Activated CD8-positive, alpha-beta memory T cell treated with anti-CD3 and anti-CD28 coated beads for 1 hour (primary cell): ENCODE measurements at places on chromosomes 7 and 10.

- DNase-seq = no peak
Measured at GRCh38 chr7:75718390-75719031, 20.2 kb downstream of the HIP1 start.

GRCh38 chr7:74302745-74303221 is 13.6 kb downstream of the CLIP2 start:
- no peak for DNase-seq

DNA sequence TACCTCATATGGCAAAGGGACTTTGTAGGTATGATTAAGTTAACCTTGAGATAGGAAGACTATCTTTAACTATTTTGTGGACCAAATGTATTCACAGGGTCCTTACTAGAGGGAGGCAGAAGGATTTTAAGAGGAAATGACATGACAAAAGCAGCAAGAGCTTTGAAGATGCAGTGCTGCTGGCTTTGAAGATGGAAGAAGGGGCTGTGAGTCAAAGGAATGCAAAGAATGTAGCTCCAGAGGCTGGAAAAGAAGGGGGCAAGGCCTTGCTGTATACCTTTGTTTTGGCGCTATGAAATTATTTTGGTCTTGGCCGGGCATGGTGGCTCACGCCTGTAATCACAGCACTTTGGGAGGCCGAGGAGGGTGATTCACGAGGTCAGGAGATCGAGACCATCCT is 3.2 kb upstream of the NRBF2 start:
- DNase-seq = no peak

DNA sequence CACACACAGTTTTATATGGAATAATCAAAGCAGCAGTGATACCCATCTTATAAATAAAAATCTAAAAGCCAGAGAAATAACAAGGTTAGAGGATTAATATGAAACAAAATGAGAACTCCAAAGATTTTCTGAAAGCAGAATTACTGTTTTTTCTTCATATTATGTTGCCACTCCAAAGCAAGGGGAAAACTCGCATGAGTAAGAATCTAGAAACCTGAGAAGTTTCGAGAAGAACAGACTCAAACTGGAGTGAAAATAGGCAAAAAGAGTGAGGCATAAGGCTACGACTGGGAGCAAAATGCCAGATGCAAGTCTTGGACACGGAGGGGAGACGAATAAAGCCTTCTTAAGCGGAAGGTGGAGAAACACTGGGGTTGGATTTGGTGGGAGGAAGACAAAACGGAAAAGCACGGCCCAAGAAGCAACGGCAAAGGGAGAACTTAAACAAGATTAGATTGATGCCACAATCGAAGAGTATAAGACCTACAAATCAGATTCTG is 923 bp downstream of the TNPO3 start:
- DNase-seq = no peak

GRCh38 chr10:127370601-127371000 is 174.2 kb upstream of the INSYN2A start:
- DNase-seq = no peak

DNA sequence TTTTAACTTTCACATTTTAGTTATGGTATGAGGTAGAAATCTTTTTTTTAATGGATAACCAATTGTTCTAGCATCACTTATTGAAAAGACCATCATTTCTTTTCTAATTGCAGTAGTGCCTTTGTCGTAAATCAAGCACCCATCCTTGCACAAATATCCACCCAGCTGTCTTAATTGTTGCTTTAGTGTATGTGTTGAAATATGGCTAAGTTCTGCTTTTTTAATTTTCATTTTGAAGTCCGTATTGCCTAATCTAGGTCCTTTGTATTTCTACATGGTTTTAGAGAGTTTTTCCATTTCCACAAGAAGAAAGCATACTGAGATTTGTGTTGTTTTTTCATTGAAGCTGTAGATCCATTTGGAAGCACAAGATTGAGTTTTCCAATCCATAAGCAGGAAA is 259.6 kb upstream of the SEMA3E start:
- no peak for DNase-seq

- no peak for DNase-seq
Measured at GRCh38 chr7:100896732-100897608, 1.3 kb upstream of the ACHE start.

DNA sequence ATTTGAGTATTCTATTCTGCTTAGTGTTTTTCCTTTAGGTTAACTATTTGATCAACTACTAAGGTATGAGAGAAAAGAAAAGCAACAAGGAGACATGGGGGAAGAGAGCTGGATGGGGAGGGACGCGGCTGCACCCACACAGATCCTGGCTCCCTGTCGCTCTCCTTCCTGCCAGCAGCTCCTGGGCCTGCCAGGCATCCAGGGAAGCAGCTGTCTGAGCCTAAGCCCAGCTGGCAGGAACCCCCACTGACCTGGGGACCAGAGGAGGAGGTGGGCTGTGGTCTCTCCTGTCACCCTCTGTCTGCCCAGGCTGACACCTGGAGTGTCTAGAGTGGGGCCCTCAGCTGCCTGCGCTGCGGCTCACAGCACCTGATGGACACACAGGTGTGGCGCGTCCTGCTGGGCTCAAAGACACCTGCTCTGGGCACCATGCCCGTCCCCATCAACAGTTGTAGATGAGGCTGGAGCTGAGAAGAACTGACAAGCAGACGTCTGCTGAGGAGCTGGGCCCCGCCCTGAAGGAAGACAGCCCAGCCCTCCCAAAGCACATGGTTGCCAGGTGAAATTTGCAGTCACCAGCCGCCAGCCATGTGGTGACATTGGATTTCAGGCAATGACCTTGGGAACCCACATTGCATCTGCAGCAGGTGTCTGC is 207.9 kb downstream of the PLXNA4 start:
- no peak for DNase-seq

DNA sequence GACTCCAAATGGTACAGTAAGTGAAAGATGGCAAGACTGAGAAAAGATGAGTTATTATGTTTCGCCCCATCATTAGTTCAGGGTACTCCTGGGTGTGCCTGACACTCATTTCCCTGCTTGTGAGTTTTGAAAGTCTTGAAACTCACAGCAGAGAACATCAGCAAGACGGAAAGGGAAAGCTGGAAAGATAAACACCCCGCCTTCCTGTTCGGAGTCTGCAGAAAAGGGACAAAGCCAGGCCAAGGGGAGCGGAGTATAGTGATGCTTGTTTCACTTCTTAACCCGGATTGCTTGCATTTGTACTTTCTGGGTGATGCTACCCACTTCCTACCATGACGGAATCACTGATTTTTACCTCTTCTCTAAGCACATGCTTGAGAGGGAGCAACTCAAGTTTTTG is 294.5 kb downstream of the FRMD4A start:
- no peak for DNase-seq

DNA sequence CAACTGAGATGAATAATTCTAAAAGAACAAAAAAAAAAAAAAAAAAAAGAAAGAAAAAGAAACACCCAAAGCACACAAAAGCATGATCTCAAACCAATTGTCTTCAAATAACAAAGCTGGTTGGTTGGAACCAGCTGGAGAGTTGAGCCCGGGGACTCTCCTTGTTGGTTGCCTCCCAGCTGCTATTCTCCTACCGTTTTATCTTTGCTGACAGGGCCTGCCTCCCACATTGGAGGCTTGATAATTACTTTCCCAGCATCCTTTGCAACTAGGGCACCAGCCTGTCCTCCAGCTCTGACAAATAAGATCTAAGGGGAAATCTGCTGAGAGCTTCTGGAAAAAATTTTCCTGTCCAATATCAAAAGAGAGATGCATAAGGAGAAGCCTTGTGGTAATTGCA is 6.8 kb downstream of the PON1 start:
- no peak for DNase-seq

DNA sequence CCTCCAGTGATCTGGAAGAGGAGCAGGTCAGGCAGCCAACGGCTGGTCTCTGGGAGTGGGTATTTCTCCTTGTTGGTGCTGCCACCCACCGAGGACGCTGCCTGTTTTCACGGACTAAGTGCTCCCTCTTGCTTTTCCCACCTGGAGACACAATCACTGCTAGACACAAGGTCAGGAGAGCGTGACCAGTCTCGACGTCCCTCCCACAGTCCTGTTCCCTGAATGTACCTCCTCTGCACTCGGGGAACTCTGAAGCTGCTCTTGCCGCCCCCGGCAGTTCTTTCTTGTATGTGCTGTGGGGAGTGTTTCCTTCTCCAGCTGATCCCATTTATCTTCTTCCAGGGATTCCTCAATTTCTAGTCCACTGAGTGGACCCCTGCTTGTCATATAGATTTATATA is 89.4 kb downstream of the CYTH3 start:
- no peak for DNase-seq

GRCh38 chr7:112874909-112875308 is 84.7 kb upstream of the TMEM168 start:
- DNase-seq = no peak

GRCh38 chr7:4168041-4168440 is 514.1 kb upstream of the FOXK1 start:
- DNase-seq = no peak

DNA sequence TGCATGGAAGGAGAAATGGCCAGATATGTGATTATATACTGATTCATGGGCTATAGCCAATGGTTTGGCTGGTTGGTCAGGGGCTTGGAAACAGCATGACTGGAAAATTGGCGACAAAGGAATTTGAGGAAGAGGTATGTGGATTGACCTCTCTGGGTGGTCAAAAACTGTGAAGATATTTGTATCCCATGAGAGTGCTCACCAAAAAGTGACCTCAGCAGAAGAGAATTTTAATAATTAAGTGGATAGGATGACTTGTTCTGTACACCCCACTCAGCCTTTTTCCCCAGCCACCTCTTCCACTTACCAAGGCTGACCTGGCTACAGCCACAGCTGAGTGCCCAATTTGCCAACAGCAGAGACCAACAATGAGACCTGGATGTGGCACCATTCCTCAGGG is 146.7 kb downstream of the GPR37 start:
- no peak for DNase-seq

- no peak for DNase-seq
Measured at GRCh38 chr10:25226775-25227682, 52.2 kb downstream of the GPR158 start.

DNA sequence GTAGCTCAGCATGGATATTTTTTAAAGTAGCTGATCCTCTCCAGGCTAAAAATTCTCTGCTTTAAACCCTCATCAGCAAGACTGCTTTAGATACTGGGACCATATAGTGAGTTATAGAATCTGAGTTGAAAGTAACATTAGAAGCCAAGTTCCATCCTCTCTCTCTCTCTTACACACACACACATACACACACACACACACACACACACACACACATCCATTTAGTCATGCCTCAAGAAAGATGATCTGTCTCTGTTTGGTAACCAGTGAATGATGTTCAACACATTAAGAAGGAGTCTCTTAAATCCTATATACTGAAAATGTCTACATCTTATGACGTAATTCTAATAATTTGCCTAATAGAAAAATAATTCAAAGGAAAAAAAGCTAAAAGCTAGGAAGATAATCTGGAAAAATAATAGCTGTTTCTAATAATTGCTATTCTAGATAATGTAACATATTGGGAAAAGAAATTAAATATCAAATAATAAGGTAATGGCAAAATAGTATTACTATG is 16.9 kb upstream of the ATP6V0A4 start:
- DNase-seq = no peak

DNA sequence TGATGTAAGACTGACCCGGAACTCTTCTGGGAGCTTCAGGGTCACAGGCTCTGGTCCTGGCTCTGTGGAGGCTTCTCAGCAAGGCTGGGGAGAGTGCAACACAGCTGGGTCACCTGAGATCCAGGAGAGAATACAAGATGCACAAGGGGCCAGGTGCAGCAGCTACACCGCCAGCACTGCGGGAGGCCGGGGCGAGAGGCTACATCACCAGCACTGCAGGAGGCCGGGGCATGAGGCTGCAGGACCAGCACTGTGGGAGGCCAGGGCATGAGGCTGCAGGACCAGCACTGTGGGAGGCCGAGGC is 44.3 kb downstream of the PDGFA start:
- DNase-seq = no peak

GRCh38 chr10:26544932-26545331 is 106.8 kb downstream of the APBB1IP start:
- no peak for DNase-seq

- DNase-seq = no peak
Measured at GRCh38 chr7:115009736-115010440, 88.0 kb downstream of the MDFIC start.

DNA sequence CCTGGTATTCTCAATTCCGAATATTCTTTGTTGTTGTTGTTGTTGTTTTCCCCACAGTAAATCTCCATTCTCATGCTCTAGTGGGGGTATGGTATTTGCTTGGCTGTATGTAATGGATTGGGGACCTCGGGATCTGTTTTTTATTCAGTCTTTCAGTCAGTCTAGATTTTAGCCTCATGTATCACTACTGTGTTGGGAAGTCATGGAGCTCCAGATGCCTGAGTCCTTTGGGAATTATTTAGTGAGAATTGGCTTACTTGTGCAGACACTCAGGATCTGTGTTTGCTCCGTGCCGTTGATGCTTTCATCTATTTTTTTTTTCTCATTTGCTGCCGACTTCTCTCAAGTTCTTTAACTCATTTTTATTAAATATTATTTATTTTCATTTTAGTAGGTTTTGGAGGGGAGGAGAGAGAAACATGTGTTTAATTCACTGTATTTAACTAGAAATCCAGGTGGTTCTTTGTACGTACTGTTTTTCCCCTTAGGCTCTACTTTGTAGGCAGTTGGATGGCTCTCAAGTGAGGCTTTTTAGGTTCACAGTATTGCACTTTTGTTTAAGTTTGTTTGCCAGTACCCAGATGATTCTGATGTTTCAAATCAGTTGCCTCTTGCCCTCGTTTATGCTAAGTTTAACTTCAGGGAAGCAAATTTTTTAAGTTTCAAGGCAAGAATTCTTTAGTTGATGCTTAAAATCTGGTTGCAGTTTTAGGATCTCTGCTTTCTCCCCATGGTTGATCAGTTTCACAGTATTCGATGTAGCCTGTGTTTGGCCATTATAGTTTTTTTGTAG is 36.9 kb downstream of the ZNRF2 start:
- DNase-seq = no peak

- DNase-seq = no peak
Measured at GRCh38 chr10:123140164-123140982, 4.6 kb downstream of the HMX3 start.

DNA sequence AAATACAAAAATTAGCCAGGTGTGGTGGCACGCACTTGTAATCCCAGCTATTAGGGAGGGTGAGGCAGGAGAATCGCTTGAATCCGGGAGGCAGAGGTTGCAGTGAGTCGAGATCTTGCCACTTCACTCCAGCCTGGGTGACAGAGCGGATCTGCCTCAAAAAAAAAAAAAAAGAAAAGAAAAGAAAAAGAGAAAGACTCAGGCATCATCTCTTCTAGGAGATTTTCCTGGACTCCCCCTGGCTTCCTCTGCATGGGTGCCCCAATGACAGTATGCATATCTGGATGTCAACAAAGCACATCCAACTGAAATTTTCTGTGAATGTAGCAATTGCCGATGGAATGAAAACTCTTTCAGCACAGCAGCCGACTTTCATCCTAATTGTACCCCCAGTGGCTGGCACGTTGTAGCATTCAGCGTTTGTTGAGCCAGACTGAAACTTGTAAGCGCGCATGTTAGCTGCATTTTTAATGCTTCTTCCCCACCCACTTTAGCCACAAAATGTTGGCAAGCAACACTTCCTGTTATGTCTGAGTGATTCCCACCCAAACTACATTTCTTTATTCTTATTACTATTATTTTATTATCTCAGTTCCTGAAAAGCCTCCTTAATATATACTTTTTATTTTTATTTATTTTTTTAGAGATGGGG is 70.2 kb downstream of the PRTFDC1 start:
- DNase-seq = no peak

GRCh38 chr7:28700790-28701203 is 257.3 kb downstream of the TRIL start:
- DNase-seq = no peak

GRCh38 chr7:129258649-129259389 is 34.0 kb downstream of the AHCYL2 start:
- DNase-seq = no peak

GRCh38 chr10:9294865-9295264 is 1240.4 kb downstream of the GATA3 start:
- DNase-seq = no peak

- peak; percentile 7 for DNase-seq
Measured at GRCh38 chr7:8217200-8218068, 44.5 kb downstream of the ICA1 start.
